ENCODE measurements at places on chromosomes 12 and 14. TPM values are rescaled to one million over a fixed set of nuclear protein-coding genes. Genes with fewer than 3 reads are reported as not detected.

DNA sequence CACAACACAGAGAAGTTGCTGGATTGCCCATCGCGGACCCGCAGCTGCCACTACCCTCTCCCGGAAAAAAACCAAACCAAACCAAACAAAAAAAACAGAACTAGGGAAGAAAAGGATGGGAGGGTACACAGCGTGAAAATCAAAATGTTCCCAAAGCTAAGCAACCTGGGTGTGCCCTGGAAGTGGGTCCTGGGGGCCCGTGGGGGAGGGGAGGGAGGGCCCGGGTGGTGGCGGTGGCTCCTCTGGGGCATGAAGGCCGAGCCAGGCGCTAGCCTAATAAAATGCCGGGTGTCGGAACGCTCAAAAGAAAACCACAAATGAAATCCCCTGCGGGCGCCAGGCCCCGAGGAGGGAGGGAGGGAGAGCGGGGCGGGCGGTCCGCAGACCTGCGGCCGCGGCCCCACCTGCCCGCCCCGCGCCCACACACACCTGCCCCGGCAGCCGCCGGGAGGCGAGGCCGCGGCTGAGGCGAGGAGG is 787 bp downstream of the HECTD4 start:
- DNase-seq = no peak

GRCh38 chr14:75806352-75806832 is 145.3 kb downstream of the TTLL5 start:
- no peak for DNase-seq

DNA sequence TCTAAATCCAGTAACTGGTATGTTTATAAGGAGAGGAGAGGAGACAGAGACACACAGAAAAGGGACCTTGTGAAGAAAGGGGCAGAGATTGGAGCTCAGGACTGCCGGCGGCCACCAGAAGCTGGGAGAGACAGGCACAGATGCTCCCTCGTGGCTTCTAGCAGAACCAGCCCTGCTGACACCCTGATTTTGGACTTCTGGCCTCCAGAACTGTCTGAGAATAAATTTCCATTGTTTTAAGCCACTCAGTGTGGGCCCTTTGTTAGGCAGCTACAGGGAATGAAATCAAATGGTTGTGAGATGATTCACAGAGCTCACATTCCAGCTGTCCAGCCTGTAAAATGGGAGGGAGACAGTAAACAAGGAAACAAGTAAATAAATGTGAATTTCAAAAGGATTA is 47.6 kb downstream of the TMEM132C start:
- no peak for DNase-seq

DNA sequence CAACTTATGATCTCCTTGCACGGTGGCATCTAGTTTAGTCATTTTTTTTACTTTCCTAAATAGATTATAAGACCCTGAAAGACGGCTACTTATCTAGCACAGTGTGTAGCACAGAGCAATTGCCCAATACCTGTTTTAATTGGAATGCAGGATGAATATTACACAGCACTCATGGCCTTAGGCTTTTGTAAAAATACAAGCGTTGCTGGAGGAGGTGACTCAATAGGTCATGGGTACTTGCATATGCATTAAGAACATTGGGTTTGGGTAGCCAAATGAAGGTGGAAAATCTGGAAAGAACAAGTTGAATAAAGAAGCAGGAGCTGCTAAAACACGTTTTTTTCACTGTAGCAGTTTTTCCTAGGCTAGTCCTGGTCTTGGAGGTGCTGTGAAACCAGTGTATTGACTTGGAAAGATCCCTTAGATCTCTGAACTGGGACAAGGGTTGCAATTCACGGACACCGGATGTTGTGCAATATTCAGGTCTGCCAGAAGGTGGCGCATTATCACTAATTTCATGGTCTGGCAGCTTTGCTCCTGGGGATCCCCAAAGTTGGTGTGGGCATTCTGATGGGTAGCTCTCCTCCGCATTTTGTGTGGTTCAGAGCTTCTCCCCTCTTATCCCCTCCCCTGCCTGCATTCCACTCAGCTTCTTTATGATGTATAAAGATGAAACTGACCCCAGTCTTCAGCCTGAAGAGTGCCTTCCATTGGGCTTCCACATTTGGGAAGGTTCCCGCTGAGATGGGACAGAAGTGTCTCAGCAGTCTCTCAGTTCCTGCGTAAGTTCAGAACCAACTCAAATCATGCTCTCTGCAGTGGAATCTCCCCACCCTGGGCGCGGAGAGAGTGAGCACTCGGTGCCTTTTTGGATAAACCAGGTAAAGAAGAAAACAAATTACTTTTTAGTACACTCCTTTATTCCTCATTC is 278.3 kb downstream of the NRXN3 start:
- DNase-seq = peak; percentile 61

DNA sequence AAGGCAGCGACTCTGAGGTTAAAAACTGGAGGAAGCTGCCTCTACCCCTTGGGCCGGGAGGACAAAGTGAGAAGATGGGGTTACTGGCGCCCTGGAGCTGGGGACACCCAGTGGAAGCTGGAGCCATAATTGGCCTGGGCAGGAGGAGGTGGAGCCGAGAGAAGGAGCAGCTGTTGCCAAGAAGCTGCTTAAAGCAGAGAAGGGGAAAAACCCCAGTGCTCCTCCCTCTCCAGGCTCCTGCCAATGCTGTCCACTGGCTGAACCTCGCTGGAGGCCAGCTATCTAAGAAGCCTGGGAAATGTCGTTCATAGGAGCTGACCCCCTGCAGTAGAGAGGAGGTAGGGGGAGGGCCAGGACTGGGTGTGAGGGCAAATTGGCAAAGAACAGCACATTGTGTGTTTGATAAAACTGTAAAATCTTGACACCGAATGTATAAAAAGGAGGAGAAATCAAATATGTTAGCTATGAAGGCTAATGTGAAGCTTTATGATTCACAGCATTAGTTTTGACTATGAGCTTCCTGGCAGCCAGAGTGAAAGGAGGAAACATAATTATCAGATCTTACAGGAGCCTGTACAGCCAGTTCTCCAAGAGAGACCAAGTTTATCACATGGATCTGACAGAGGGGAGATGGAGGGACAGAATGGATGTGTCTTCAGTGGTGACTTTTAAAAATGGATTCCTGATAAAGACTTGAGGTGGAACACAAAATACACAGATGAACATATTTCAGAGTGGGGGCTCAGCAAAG is 9.5 kb downstream of the HHIPL1 start:
- DNase-seq = no peak

DNA sequence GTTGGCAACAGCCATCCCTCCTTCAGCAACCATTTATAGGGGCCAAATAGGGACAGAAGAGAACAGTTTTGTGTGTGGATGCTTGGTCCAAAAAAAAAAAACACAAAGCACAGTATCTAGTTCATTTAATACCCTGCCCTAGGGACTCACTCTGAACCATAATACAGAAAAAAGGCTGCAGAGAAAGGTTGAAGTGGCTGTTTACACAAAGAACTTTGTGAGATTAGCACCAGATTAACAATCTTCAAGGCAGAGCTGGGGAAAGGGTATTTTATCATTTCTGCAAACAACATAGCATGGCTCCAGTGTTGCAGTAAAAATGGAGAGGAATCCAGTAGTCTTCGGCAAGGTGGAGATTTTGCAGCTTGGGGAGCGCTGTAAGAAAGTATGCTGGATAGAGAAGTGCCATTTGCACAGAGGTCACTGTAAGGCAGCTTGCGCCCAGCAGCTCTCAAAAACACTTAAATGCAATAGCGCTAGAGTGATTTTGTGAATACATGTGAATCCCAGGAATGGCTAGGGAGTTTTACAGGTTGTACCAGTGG is 124.2 kb upstream of the PLEKHA5 start:
- DNase-seq = no peak

DNA sequence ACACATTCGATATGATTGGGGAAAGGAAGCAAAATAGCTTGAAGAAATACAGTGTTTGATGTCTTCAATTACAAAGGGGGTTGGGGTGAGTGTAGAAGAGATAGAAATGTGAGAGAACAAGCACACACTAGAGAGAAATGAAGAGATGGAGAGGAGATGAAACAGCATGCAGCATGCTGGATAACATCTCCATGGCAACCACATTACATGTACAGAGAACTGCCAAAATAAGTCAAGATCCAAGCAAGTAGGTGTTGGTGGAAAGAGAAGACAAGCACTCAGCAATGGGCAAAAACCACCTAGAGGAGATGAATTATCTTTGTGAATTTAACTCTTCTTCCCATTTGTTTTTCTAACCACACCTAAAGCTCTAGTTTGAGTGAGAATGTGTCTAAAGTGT is 289.8 kb downstream of the GRIN2B start:
- DNase-seq = no peak

TAS2R20 gene
- 0.33 TPM for polyA plus RNA-seq

NDUFA12 gene
- 130 TPM for polyA plus RNA-seq

ENDOU gene
- polyA plus RNA-seq = not detected

GUCY2C gene
- not detected for polyA plus RNA-seq

C12orf50 gene
- polyA plus RNA-seq = 0.10 TPM

KRT75 gene
- polyA plus RNA-seq = not detected

Data from SK-N-SH (cell line).